SW 1271 (cell line): ENCODE measurements at places on chromosomes 4 and X.

DNA sequence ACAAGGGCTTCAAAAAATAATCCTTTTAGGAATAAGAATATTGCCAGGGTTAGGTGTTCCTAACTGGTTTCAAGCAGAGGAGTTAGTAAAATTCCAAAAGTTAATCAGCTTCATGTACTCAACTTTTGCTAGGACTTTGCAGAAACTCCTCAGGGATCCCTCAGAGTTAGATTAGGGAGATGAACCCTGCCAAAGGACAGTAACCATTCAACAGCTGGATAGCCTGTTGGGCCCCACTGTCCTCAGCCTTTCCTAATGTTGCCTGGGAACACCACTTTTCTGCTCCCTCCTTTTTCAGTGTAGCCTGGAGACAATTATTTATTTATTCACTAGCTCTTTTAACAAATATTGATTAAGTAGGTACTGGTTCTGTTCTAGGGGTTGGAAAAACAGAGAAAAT is 53.8 kb downstream of the NFKB1 start:
- no peak for DNase-seq

DNA sequence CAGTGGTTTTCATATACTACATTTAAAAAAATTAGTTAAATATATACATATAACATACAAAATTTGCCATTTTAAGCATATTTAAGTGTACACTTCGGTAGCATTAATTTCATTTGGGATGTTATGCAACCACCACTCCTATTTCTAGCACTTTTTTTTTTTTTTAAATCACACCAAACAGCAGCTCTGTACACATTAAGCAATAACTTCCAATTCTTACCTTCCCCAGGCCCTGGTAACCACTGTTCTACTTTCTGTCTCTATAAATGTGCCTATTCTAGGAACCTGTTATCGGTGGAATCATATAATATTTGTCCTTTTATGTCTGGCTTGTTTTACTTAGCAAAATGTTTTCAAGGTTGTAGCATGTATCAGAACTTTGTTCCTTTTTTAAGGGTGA is 39.1 kb downstream of the TMEM164 start:
- no peak for DNase-seq

- no peak for DNase-seq
Measured at GRCh38 chrX:100316987-100317386, 93.1 kb downstream of the PCDH19 start.

DNA sequence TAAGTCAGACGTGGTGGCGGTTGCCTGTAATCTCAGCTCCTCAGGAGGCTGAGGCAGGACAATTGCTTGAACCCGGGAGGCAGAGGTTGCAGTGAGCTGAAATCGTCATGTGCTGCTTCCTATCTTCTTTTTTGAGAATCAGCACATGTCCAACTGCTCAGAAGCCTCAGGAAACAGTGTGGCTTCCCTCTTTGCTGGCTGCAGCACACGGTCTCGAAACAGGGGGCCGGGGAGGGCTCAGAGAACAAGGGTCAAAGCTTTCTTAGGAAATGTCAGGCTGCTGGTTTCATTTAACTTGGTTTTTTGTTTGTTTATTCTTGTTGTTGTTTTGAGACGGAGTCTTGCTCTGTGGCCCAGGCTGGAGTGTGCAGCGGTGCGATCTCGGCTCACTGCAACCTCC is 31.3 kb downstream of the CRLF2 start:
- no peak for DNase-seq

DNA sequence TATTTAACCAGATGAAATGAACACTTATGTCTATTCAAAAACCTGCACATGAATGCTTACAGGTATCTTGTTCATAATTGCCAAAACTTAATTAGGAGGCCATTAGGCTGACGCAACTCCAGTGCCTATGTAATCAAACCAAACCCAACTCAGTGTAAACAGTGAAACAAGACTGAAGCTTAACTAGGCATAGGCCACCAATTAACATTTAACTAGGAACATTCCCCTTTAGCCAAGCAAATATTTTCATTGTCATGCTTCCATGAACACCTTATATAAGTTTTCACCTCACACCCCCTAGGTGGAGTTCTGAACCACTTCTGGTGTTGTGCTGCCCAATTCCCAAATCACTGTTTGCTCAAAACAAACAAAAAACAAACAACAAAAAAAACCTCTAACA is 686.0 kb downstream of the STPG2 start:
- DNase-seq, result no peak

- no peak for DNase-seq
Measured at GRCh38 chr4:157363360-157363759, 142.8 kb downstream of the GRIA2 start.

- DNase-seq, result no peak
Measured at GRCh38 chr4:168475745-168476144, 4.5 kb downstream of the DDX60L start.

GRCh38 chrX:95893636-95894035 is 791.0 kb upstream of the DIAPH2 start:
- no peak for DNase-seq

GRCh38 chr4:136867465-136867864 is 664.8 kb downstream of the PCDH18 start:
- DNase-seq, result no peak

- no peak for DNase-seq
Measured at GRCh38 chr4:186132577-186133242, 28.2 kb downstream of the FAM149A start.

DNA sequence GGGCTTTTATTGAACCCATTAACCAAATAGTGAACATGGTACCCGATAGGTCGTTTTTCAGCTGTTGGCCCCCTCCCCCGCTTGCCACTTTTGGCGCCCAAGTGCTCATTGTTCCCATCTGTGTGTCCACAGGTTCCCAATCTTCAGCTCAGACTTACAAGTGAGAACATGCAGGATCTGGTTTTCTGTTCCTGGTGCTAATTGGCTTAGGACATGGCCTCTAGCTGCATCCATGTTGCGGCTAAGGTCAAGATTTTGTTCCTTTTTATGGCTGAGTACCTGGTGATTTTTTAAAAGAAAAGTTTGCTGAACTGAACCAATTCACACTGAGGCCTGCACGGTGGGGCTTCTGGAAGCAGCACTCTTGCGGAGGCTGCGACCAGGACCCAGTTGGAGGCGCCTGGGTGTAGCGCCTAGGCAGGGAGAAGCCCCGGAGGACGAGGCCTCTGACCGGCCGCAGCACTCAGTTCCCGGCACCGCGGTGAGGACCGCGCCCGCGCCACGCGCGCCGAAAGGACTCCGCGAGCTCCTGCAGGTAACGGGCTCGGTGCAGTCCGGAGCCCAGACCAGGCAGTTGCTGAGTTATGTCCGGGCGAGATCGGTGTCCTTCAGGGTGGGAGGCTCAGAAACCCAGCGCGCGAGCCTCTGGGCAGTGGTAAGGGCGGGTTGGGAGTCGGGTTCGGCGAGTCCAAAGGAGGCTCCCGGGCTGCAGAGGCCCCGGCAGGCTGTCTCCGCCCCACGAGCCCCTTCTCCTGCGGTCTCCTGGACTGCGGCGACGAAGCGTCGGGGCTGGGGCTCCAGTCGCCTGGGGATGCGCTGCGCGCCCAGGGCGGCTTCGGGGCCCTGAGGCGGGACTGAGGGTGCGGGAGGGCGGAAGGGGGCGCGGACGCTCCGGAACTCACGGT is 15.8 kb upstream of the SLC25A4 start:
- DNase-seq, result no peak

DNA sequence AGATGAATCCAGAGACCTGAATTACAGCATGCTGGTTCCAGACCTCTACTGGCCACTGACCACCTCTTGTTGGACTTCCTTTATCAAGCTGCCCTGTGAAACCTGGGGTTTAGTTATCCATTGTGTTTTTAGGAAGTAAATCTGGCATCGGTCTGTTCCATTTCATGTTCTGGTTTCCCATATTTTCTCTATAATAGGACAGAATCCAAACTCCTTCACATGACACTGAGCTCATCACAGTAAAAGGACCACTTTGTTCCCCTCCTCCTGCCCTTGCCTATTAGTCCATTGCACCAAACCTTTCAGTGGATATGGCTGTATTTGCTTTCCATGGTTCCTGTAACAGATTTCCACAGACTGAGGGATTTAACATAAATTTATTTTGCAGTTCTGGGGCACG is 4.0 kb downstream of the MFAP3L start:
- no peak for DNase-seq

DNA sequence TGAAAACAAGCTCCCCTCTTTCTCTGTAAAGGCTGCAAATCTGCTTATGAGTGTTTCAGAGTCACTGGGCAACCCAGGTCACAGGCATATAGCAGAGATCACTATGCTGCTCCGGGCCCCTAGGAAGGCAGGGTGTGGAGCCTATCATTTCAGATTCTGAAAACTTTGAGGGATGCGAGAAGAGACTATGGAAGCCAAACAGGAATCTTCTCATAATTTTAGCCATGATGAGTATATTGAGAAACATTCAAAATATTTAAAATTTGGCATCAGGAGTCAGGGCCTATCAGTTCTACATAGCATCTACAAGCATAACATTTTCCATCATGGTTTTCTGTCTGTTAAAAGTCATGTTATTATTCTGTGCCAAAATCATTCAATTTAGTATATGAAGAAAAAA is 61.7 kb upstream of the ATXN3L start:
- no peak for DNase-seq

- DNase-seq, result no peak
Measured at GRCh38 chr4:74534936-74535335, 90.0 kb downstream of the AREG start.

GRCh38 chrX:71637253-71637618 is 18.9 kb upstream of the CXCR3 start:
- no peak for DNase-seq

GRCh38 chr4:3276986-3277385 is 15.8 kb upstream of the RGS12 start:
- no peak for DNase-seq

DNA sequence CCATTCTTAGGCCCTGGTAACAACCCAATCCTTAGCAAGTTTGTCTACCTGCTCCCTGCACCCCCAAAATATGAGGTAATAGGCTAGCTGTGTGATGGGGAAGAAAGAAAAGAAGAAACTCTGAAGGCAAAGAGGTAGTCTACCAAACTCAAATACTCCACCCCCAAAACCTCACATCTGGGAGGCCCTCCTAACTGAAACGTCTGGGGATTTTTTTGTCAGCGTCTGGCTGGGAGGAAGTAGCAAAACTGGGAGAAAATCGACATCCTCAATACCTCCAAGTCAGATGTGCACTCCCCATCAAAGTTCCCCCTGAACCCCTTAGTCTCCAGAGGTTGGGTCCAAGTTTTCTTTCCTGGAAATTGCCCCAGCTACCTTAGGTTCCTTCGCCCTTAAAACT is 1.0 kb downstream of the LAMP2 start:
- DNase-seq, result no peak

DNA sequence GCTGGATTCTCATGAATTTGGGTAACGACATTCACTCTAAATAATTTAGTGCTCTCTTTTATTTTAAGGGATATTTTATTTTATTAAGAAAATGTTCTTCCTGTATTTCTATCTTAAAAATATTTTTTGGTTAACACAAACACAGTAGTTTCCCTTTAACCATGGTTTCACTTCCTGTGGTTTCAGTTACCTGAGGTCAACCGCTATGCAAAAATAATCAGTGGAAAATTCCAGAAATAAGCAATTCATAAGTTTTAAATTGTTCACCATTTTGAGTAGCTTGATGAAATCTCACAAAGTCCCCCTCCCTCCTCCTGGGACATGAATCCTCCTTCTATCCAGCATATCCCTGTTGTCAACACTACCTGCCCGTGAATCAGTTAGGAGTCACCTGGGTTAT is 71.4 kb downstream of the GBA3 start:
- DNase-seq, result no peak

DNA sequence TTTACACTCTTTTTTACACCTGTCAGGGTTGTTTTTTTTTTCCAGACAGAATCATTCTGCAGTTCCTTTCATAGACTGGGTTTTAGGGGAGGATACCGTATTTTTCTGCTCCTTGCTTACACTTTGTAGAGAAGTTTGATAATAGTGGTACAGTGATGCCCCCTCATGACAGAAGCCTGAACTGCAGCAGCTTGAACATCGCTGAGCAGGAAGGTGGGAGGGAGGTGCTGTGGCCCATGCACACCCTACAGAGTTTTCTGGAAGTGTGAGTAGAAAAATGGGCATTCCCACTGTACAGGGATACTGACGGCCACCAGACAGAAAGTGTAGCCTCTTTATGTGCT is 54.5 kb downstream of the RAB40A start:
- peak; percentile 5 for DNase-seq

GRCh38 chrX:15963858-15964257 is 109.2 kb upstream of the AP1S2 start:
- no peak for DNase-seq

GRCh38 chr4:174209341-174209740 is 74.1 kb downstream of the FBXO8 start:
- DNase-seq, result no peak

DNA sequence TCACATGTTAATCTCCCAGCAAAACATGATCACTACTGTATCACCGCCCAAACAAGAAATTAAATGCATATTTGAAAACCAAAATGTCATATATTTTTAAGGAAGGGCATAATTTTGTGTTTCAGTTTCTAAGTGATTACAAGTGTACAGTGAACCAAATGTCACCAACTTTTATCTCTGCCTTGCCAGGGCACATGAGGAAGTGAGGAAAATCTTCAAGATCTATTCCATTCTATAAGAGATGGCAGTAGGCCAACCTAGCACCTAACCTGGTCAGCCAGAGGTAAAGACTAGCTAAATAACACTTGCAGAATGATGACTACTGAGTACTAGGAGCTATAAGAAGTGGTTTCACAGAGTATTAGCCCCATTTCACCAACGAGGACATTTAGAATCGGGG is 107.2 kb downstream of the ATP11C start:
- DNase-seq, result no peak

GRCh38 chrX:13092455-13092941 is 48.1 kb upstream of the FAM9C start:
- no peak for DNase-seq

- no peak for DNase-seq
Measured at GRCh38 chr4:16608123-16608522, 290.3 kb downstream of the LDB2 start.

DNA sequence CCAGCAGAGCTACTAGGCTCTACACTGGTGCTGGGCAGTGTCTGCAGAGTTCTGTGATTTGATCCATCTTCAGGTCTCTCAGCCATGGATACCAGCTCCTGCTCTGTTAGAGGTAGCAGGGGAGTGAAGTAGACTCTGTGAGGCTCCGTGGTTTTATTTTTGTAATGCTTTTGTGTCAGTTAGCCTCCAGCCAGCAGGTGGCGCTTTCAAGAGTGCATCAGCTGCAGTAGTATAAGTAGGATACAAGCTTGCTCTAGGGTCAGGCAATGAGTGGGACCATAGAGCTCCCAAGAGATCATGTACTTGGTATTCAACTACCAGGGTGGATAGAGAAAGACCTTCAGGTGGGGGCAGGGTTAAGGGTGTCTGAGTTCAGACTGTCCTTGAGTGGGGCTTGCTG is 362.5 kb upstream of the TRAM1L1 start:
- no peak for DNase-seq

GRCh38 chrX:44343412-44344141 is at the start of gene EFHC2:
Gene EFHC2, minus strand, starts transcription at chrX:44343672. Its CDS starts 84 bp downstream, at chrX:44343588.
- no peak for DNase-seq

- no peak for DNase-seq
Measured at GRCh38 chr4:114879916-114880669, 233.3 kb downstream of the NDST4 start.

GRCh38 chr4:13289391-13289790 is 194.7 kb downstream of the RAB28 start:
- no peak for DNase-seq

- DNase-seq, result no peak
Measured at GRCh38 chr4:74294681-74295080, 13.6 kb upstream of the EPGN start.

GRCh38 chr4:101807351-101807750 is 16.8 kb downstream of the BANK1 start:
- DNase-seq, result no peak
